ENCODE measurements at places on chromosomes 11 and 22. TPM values are rescaled to one million over a fixed set of nuclear protein-coding genes. Genes with fewer than 3 reads are reported as not detected.

The SDHAF2 gene
- total RNA-seq, result 64.7 TPM

The KCNQ1OT1 gene
- 2.3 TPM for total RNA-seq

The TRPC6 gene
- total RNA-seq, result under 0.01 TPM

The SLC35F2 gene
- total RNA-seq, result 107 TPM

The MRPL21 gene
- total RNA-seq, result 82.0 TPM

The ELFN2 gene
- total RNA-seq, result 0.33 TPM

The DEPDC7 gene
- not detected for total RNA-seq

The MIAT gene
- 0.33 TPM for total RNA-seq

The GRK2 gene
- 46.1 TPM for total RNA-seq

The NUDT8 gene
- 5.2 TPM for total RNA-seq

The KRTAP5-1 gene
- not detected for total RNA-seq

The OR5W2 gene
- not detected for total RNA-seq

The OR4P4 gene
- total RNA-seq, result not detected

The C11orf91 gene
- total RNA-seq, result 0.33 TPM

The TNNT3 gene
- total RNA-seq, result not detected

The LRRC32 gene
- 35.5 TPM for total RNA-seq

The IGSF22 gene
- total RNA-seq, result not detected

The RHOG gene
- total RNA-seq, result 22.4 TPM

The APOL5 gene
- total RNA-seq, result not detected

The CSF2RB gene
- 15.6 TPM for total RNA-seq

The C1QTNF4 gene
- 0.10 TPM for total RNA-seq

The ACR gene
- 0.38 TPM for total RNA-seq

The KCNK7 gene
- 0.29 TPM for total RNA-seq

The OR5P2 gene
- 0.33 TPM for total RNA-seq

The DBX1 gene
- not detected for total RNA-seq

The OR5A1 gene
- not detected for total RNA-seq

The SLC6A5 gene
- not detected for total RNA-seq

The CREB3L1 gene
- 0.65 TPM for total RNA-seq

The CEND1 gene
- 0.10 TPM for total RNA-seq
